ENCODE measurements at places on chromosomes 3 and 15. TPM values are rescaled to one million over a fixed set of nuclear protein-coding genes. Genes with fewer than 3 reads are reported as not detected.
A peak's percentile ranks its signal among the peaks of the same experiment; 100 is the strongest.

Gene ARIH1
- total RNA-seq, result 281 TPM

Gene ATP6V1A
- 8.7 TPM for total RNA-seq

Gene CYP8B1
- not detected for total RNA-seq

DNA sequence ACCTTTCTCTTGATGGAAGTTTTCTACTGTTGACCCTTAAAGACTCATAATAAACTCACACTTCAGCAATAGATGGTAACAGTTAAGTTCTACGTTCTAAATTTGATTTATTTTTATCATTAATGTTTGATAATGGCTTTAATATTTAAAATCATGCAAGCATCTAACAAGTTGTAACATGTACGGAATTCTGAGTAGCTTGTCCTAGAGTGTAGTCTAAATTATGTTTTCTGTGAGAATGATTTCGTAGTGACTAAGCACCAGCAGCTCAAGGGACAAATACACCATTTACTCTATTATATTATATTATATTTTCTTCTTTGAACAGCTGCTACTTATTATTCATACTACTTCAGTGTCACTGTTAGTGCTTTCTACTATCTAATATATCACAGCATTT is 345.6 kb downstream of the NLGN1 start:
- DNase-seq, result no peak

DNA sequence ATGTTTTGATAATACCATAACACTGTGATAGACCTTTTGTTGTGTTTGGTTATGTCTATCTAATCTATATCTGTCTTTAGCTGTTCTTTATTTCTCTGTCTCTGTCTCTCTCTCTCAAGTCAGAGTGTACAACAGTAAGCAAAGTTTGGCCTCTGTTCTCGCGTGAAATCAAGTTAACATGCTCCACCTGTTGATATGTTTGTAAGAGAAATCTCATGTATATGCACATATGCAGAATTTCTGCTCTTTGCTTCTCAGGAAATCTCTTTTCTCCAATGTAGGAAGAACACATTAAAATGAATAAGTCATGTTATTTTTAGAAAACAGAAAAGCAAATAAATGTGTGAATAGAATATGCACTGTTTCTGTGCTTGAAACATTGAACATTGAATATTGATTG is 425.5 kb upstream of the SEMA6D start:
- DNase-seq, result no peak

Gene MCF2L2
- 4.1 TPM for total RNA-seq

Gene MASP1
- not detected for total RNA-seq

DNA sequence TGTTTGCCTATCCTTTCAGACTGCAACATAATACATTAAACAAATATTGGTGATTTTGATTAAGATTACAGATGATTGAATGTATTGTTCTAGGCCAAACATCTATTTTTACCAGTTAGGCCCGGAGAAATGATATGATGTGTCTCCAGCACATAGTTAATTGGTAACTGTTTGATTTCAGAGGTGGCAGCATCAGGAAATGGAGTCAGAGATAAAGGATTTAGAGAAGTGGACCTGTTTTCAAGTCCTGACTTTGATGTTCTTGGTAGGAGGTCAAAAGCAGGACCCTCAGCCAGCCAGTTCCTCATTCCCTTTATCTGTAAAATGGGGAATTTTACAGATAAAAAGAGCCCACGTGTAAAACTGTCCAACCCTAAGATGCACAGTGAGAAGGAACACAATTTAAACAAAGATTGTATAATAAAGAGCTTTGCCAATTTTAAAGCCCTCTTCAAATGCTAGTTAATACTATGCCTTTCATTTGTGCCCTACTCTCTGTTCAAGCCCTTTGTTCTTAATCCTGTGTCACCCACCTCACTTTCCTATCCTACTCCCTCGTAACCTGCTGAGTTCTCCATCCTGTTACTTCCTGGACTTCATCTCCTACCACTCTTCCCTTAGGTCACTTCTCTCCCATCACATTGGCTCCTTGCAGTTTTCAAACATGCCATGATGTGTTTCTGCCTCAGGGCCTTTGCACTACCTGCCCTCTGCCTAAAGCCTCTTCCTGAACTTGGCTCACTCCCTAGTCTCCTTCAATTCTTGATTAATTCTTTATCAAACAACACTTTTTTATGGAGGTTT is 2.5 kb downstream of the TMEM212 start:
- DNase-seq, result no peak

DNA sequence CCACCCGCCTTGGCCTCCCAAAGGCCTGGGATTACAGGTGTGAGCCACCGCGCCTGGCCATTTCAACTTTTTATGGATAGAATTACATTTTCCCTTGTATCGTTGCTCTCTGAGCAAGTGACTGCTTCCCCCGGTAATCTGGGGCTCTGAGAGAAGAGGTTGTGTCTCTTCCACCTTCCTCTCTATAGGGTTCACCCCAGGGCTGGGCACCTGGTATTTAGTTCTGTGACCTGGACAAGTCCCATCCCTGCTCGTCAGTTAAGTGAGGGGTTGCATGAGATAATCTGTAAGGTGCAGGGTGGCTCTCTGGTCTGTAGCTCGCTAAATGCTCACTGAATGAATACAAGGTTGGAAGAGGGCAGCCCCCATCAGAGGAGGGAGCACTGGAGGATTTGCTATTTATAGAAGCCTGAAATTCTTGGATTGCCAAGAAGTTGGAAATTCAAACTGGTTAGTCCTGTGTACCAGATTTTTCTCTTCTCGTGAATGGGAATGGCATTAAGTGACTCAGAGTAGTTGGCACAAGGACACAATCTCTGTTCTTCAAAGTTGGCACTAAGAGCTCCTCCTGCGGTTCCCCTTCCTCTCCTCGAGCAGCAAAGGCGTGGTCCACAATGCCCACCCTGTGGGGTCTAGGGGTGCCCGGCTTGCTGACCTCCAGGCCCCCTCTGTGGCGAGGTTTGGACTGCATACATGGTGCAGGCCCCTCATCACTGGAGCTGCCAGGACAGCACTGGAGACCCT is 68.1 kb upstream of the DLG1 start:
- no peak for DNase-seq

- DNase-seq, result no peak
These were observed 437.6 kb downstream of the FOXP1 start for GRCh38 chr3:71145954-71146353.

- no peak for DNase-seq
These were observed 93.3 kb upstream of the BLM start for GRCh38 chr15:90623854-90624253.

DNA sequence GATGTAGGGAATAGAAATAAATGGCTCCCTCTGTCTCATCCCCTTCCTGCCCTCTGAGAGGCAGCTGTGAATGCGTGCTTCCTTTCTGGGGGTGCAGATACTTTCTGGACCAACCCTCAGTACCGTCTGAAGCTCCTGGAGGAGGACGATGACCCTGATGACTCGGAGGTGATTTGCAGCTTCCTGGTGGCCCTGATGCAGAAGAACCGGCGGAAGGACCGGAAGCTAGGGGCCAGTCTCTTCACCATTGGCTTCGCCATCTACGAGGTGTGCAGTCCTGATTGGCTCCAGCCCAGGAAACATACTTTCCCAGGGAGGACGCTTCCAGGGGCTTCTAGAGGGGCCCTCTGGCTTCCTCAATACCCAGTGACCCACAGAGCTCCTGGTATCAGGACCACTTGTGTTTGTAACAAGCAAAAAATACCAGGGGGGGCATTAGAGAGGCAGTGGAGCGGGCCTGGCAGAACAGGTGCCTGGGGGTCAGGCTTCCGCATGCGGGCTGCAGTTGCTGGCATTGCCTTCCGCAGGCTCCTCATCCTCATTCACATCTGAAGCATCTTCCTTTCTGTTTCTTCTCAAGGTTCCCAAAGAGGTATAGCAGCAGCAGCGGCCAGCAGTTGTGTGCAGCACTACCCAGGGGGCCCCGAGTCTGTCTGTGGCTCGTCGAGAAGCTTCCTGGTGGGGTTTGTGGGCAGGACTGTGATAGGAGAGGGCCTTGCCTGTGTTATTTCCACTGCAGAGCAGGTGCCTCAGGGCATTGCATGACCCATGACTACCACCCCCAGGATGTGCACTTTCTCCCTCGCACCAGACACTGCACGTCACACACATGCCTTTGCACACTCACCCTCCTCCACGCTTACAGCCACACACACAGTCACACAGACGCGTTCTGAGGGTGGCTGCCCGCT is 42.5 kb downstream of the CAPN3 start:
- no peak for DNase-seq

DNA sequence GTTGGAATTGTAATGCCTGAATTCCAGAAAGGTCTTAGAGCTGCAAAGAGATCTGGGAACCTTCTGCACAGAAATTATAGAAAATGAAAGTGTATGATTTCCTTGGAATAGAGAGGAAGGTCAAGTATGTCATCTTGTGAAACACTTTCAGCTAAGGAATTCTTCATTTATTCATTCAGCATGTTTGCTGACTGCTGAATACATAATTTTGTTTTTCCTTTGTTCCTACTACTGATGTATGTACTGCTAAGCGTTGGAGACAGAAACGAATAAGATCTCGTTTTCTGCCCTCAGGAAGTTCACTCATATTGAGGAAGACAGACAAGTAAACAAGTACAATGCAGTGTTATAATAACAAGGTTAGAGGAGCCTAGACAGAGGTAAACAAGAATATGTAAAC is 14.3 kb upstream of the IL20RB start:
- no peak for DNase-seq

Gene CCDC54
- not detected for total RNA-seq

Gene PPM1L
- 3.4 TPM for total RNA-seq

DNA sequence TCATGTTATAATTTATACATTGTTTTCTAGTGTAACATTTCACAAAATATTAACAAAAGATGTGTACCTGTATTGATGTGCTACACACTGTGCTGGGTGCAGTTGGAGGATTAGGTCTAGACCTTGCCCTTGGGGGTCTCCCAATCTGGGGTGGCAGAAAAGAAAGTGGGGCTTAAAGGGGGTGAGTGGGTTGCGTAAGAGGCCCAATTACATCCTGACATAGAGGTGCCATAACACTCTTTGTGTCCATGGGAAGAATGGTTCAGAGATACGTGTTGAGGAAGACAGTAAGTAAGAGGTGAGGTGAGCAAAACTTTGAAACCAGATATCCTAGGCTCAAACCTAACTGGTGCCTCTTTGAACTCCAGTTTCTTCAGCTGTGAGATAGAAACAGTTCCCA is 31.0 kb downstream of the DLEC1 start:
- DNase-seq, result no peak

DNA sequence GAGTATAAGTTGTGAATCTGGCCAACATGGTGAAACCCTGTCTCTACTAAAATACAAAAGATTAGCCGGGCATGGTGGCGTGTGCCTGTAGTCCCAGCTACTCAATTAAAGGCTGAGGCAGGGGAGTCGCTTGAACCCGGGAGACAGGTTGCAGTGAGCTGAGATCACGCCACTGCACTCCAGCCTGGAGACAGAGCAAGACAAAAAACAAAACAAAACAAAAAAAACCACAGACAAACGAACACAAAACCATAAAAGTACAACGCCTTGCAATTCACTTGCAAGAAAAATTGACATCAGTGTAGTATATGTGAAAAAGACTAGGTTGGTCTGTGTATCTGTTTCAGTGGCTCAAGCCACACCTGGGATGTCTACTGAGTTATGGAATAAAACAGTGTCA is 29.9 kb upstream of the CCDC80 start:
- no peak for DNase-seq

Gene CYP19A1
- total RNA-seq, result not detected

Gene PTPN9
- 8.2 TPM for total RNA-seq

Gene ACKR4
- 0.17 TPM for total RNA-seq

GRCh38 chr3:182906036-182906435 is 74.3 kb downstream of the DCUN1D1 start:
- DNase-seq, result no peak

DNA sequence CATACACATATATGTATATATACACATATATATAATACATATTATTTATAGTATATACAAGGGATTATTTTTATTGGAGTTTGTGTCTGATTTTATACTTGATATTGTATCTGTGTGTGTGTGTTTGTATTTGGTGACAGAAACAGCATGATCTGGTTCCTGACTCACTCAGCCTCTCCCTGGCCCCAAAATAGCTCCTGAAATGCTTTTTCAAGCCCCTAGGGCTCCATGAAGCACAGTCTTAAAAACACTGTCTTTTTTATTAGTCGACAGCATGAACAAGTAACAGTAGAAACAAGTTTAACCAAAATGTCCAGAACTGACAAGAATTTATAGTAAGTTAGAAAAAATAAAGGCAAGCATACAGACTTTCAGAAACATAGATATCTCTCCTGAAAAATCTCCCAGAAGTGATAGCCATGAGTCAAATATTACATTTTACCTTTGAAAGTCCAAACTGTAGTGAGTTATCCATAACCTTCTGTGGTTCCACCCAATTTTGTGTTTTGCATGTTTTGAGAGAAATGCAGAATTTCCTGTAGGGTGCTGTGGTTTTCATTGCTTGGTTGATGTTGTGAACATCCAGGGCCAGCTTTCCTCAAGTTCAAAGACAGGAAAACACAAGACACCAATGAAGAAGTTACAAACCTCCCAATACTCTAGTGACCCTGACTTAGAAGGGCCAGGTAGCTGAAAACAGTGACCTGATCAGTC is 98.5 kb upstream of the CCDC80 start:
- no peak for DNase-seq

- DNase-seq, result no peak
These were observed 231.5 kb downstream of the ALCAM start for GRCh38 chr3:105598042-105598796.

GRCh38 chr3:116000311-116000710 is 377.0 kb downstream of the GAP43 start:
- no peak for DNase-seq

GRCh38 chr3:39011191-39011736 is 40.5 kb downstream of the SCN11A start:
- no peak for DNase-seq

DNA sequence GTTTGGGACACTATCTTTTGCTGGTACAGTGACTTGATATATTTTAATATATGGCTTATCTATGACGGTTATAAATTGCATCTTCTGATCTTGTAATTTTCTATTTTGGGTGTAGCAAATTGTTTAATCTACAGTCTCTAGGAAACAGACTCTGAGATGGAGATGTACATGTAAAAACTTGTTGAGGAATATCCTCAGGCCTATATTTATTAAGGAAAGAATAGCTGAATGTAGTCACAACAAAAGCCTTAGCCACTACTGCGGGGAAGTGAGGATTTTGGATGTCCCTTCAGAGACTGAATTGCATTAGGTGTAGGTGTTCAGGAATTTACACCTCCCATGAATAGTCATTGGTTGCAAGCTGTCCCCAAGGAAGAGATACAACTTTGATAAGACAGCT is 13.8 kb upstream of the OR5K3 start:
- DNase-seq, result no peak

DNA sequence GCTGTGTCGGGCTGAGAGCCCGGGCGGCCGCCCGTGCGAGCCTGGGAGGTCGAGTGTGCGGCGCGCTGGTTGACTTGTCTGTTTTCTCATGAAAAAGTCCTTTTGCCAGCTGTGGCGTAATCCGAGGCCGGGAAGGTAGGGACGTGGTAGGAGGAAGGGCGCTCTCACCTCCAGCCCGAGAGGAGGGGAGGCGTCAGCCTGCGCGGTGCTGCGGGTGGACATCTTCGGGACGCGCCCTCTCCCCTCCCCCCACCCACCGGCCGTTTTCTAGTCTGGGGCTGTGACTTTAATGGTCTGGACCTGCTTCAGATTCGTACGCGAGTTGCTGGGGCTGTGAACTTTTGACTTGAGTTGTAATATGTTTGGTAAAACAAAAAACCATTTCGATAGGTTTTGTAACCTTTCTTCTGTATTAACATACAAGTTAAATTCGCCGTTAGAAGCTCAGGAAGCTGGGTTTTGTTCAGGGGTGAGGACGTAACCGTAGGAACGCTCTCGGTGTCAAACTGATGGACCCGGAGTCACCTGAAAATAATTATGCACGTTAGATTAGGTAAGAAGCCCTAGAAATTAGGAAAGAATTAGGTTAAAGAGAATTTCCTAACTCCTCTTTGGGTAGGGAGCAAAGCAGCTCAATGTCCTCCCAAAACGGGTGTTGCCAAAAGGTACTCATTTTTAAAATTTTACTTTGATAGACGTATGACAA is 762 bp downstream of the NCK1 start:
- peak; percentile 23 for DNase-seq

Gene SNRPA1
- total RNA-seq, result 222 TPM

All from CD4-positive, alpha-beta T cell (primary cell).